Esophagus mucosa (tissue), 1 donor: ENCODE measurements at places on chromosomes 16 and 17. TPM values are rescaled to one million over a fixed set of nuclear protein-coding genes. Genes with fewer than 3 reads are reported as not detected.

The KRT32 gene
- 0.80 TPM for total RNA-seq

The CNTNAP4 gene
- not detected for total RNA-seq

The C16orf95 gene
- 6.5 TPM for total RNA-seq

The TEKT5 gene
- total RNA-seq, result not detected

The DNAAF8 gene
- 0.28 TPM for total RNA-seq

The PRKCB gene
- 0.76 TPM for total RNA-seq

The MYL4 gene
- not detected for total RNA-seq

The TMEM238L gene
- 2.3 TPM for total RNA-seq

The RAB26 gene
- total RNA-seq, result 6.0 TPM

The NPW gene
- 0.80 TPM for total RNA-seq

The CLEC19A gene
- not detected for total RNA-seq

The SCIMP gene
- total RNA-seq, result 0.72 TPM

The SOX8 gene
- total RNA-seq, result 0.16 TPM

The EPX gene
- not detected for total RNA-seq

The CES1 gene
- total RNA-seq, result 2.0 TPM

The SLC6A4 gene
- total RNA-seq, result 1.5 TPM

The CRHR1 gene
- 0.40 TPM for total RNA-seq
